ENCODE measurements at places on chromosomes 13 and 19.

DNA sequence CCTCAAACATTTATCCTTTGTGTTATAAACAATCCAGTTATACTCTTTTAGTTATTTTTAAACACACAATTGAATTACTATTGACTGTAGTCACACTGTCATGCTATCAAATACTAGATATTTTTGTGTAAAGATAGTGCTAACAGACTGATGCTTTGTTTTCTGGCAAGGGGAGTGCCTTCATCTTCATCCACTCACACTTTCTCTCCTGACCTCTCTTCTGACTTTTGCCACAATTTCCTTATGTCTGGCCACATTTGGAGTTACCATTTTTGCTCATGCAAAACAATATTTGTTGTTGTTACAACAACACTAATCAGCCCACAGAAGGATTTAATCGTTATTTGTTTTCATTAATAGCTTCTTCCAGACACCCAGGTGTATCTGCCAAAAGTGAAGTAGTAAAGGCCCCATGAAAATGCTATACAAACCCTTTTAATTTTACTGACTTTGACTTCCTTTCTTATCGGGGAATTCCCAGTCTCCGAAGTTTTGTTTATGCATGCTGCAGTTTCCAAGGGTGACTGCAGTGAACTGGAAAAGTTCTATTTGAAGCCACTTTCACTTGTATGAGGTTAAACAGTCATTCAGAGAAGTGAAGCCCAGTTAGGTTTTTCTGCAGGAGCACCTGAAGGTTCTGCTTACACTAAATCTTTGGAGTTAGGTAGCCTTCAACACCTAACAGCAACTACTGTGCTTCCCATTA, 66.1 kb upstream of the FRY start:
- no peak for DNase-seq

GRCh38 chr19:56367829-56368711, 25.3 kb downstream of the ZNF582 start:
- DNase-seq: peak; percentile 63

GRCh38 chr19:18009412-18010066, 1.6 kb downstream of the ARRDC2 start:
- no peak for DNase-seq

DNA sequence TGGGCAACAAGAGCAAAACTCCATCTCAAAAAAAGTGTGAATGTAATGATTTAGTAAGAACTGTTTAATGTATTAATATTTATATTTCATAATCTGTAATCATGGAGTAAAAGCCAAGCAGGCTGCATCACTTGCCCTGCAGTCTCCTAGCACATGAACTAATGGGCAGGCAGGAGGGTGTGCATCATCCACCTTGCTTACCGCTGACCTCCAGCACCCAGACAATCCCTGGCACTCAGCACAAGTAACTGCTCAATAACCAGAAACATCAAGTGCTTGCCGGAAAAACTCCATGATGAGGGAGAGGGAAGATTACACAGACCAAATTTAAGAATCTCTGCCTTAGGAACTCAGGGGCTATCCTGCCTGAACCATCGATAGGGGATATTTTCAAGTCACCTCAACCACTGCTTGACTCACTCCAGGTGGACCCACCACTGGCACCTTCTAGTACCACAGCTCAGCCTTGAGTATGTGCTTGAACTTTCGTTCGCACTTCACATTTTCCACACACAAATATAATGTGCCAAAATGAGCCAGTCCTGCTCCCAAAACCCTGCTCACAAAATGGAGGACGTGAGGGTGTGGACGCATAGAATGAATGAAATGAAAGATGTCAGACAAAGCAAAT, 18.6 kb downstream of the BRD4 start:
- DNase-seq: no peak

- DNase-seq: no peak
These were observed 15.6 kb upstream of the ZNF730 start for GRCh38 chr19:23101241-23101640.

DNA sequence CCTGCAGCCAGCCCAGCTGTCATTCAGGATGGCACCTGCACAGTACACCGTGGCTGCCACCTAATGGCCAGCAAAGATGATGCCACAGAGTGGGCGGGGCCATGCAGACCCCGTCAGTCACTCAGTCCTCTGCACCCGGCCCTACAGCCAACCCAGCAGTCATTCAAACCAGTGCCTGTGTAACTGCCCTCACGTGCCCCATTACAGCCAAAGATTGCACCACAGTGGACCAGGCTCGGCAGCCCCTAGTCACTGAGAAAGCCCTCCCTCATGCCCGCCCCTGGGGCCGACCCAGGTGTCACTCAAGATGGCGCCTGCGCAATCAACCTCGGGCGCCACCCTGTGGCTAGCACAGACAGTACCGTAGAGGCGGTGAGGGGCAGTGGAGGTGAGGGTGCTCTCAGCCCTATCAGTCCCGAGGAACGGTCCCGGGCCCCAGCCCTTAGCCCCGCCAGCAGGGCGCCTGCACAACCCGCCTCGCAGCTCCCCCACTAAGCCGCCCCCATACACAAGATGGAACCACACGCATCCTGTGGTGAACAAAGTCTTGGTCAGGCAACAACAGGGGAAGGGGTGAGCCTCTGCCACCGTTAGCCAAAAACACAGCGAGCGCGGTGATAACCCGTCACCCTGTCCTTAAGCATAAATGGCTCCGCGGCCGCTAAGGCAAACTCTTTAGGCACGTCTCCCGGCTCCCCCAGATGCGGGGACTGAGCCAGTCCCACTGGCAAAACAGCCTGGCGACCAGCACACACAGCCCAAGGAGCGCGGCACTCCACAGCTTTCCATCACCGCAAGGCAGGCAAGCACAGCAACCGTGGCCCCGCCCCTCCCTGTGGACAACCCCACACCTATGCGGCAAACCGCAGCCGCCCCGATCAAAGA, 2.3 kb downstream of the PEG3 start:
- no peak for DNase-seq

- no peak for DNase-seq
These were observed 77.5 kb downstream of the C13orf42 start for GRCh38 chr13:51033421-51034185.

DNA sequence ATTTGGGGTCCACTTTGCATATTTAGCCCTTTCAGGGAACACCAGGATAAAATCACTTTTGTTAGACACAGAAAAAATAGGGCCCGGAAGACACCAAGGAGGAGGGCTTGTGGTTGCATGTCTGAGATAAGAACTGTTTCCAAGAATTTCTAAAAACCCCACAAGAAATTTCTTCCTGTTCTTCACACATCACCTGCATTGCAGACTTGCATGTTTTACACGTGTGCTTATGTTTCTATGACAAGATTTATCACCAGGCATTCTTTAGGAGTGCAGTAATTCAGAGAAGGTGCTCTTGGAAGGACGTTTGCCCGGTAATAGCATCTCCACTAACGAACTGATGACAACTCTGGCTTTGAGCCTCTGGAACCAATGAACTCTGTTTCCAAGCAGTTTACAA, 7.1 kb upstream of the ACTL9 start:
- DNase-seq: no peak

DNA sequence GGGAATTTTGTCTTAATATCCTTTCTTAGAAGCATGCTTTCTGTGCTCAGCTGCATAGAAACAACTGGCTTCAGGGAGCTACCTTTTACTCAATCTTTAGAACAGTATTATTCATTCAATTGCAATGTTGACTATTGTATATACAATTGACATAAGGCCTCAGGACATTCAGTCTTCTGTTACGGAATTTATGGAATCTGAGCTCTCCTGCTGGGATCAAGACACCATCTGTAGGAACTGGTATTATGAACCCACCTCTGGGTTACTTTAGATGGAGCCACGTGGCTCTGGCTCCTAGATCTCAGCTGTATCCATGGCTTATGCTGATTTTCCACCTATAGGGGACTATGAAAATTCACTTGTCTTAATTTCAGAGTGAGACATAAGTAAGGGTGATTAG, 716.2 kb upstream of the GPC6 start:
- DNase-seq: no peak

DNA sequence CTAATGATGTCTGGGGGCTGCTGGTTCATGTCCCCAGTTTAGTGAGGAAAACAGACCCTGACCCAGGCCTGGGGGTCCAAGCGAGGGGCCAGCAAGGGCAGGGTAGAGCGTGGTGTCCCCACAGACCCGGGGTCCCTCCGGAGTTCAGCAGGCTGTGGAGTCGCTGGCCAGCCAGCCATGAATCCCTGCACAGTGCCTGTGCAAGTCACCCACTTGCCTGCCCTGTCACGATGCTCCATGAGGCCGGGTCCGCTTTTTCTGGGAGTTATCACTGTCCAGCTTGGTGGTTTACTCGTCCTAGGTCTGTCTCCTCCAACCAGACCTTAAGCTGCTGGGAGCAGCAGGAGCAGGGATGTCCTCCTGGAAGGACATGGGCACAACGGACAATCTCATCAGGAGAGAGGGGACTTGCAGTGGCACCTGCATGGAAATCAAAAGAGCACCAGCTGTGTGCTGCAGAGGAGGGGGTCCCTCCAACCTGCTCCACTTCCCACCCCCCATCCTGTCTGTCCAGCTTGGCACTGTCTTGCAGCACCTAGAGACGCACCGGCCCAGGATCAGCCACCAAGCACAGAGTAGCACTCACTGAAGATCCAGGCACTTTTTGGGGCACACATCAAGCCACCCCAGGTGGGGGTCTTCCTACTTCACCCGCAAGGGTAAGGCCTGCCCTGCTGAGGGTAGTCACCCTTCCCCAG, 121.8 kb downstream of the URI1 start:
- no peak for DNase-seq

- DNase-seq: no peak
These were observed 19.1 kb downstream of the KLF5 start for GRCh38 chr13:73077865-73078264.

- DNase-seq: no peak
These were observed 8.1 kb downstream of the ZNF749 start for GRCh38 chr19:57443121-57443696.

- no peak for DNase-seq
These were observed 80.9 kb upstream of the UQCRFS1 start for GRCh38 chr19:29293736-29294342.

GRCh38 chr13:98216135-98216565, 39.1 kb upstream of the RNF113B start:
- DNase-seq: no peak

DNA sequence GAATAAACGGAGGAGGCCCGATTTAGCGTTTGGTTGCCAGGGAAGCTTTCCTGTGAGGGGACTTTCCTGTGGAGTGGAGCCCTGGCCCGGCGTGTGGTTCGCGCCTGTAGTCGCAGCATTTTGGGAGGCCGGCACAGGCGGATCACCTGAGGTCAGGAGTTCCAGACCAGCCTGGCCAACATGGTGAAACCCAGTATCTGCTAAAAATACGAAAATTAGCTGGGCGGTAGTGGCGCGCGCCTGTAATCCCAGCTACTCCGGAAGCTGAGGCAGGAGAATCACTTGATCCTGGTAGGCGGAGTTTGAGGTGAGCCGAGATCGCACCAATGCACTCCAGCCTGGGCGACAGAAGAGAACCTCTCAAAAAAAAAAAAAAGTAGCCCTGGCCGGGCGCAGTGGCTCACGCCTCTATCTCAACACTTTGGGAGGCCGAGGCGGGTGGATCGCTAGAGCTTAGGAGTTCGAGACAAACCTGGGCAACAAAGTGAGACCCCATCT, 6.9 kb downstream of the KANK3 start:
- no peak for DNase-seq

- DNase-seq: no peak
These were observed 253.7 kb upstream of the RXFP2 start for GRCh38 chr13:31485651-31486051.

- no peak for DNase-seq
These were observed 29.5 kb downstream of the COL4A1 start for GRCh38 chr13:110277357-110277975.

- no peak for DNase-seq
These were observed 13.3 kb downstream of the DACH1 start for GRCh38 chr13:71853725-71854124.

- no peak for DNase-seq
These were observed 986.0 kb upstream of the SPRY2 start for GRCh38 chr13:81326913-81327312.

DNA sequence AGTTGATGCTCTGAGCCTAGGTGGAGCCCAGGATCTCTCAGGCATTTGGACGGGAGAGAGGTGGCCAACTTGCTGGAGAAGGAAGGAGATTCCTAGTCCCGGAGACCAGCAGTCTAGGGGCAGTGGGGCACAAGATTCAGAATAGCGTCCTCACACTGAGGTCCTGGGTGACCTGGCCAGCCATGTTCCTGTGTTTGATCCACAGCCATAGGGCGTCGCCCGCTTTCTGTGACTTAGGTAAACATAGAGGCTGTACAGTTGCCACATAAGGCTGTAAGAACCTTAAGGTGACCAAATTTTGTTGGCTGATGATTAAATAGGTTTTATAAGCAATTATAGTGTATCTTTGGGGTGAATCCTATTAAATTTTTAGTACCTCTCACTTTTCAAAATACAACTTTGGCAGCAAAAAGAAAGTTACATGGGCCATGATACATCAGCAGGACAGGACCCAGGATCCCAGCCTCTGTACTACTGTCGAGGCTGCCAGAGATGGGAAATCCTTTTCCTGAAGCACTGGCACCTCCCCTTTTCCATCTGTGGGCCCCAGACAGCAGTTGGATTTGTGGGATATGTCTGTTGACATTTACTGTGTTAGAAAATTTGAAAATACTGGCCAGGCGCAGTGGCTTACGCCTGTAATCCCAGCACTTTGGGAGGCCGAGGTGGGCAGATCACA, 37.5 kb downstream of the TSSK6 start:
- DNase-seq: no peak

DNA sequence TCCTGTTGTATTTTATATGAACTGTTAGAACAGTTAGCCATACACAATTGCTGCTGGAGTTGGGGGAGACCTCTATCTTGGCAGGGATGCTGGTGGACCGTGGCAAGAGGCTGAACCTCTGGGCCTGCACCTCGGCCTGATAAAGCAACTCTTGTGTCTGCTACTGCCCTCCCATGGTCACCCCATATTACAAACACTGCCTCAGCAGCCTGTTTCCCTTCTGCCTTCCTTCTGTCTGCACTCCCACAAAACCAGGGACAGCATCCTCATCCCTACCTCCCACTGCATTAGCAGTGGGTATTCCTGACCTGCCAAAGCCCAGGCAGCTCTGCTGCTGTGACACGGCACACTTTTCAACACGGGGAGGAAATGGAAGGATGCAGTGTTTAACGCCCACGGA, 456.4 kb downstream of the FGF14 start:
- no peak for DNase-seq

GRCh38 chr13:55660851-55661250, 1479.9 kb upstream of the PRR20A start:
- no peak for DNase-seq

GRCh38 chr19:40976724-40977123, 14.4 kb upstream of the CYP2B6 start:
- no peak for DNase-seq
